Erythroblast (primary cell): ENCODE measurements at places on chromosomes 11 and 22.

DNA sequence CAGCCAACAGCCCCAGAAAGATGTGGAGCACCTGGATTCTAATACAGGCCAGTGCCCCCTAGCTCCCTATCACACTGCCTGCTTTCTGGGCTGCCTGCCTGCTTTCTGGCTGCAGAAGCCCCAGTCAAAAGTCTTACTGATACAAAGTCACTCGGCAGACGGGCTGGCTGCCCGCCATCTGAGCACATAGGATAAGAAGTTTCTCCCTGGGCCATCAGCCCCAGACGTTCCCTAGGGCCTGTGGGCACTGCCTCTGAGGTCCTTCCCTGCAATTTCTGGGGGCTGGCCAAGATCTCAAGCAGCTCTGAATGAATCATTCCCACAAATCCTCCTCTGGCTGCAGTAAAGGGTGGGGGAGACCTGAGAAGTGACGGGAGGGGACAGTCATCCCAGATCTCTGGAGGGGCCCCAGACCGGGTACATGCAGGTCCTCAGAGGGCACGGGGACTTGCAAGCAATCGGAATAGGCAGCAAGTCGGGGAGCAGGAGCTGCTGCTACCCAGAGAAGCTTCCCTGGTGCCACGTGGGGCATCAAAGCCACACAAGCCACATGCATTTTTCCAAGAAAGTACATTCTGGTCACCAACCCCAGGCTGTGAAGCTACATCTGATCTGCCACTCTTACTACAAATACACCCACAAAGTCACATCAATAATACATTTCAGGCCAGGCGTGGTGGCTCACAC is 4.7 kb downstream of the TPST2 start:
- peak; percentile 94 for DNase-seq

DNA sequence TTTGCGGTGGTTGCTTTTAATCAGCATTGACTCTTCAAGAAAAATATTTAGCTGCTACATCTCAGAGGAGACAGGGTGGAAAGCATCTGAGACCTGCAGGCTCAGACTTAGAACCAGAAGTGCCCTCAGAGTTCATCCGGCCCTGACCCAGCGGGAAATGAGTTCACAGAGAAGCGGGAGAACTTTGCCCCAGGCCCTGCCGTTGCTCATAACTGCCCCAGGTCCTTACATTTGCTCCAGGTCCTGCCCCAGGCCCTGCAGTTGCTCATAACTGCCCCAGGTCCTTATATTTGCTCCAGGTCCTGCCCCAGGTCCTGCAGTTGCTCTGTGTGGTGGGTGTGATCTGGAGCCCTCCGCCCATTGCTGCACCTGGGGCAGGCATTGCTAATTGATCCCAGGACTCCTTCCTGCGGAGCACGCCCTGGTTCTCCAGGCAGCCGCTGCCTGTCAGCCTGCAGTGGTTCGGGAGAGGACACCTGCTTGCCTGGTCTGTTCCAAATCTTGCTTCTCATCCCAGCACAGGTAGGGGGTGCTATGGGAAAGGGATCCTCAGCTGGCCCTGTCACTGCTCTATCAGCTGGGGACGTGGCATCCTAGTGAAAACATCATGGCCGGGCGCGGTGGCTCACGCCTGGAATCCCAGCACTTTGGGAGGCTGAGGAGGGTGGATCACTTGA is 58.1 kb upstream of the PPP6R3 start:
- no peak for DNase-seq

GRCh38 chr11:125153837-125154236 is 10.7 kb upstream of the PKNOX2 start:
- no peak for DNase-seq

DNA sequence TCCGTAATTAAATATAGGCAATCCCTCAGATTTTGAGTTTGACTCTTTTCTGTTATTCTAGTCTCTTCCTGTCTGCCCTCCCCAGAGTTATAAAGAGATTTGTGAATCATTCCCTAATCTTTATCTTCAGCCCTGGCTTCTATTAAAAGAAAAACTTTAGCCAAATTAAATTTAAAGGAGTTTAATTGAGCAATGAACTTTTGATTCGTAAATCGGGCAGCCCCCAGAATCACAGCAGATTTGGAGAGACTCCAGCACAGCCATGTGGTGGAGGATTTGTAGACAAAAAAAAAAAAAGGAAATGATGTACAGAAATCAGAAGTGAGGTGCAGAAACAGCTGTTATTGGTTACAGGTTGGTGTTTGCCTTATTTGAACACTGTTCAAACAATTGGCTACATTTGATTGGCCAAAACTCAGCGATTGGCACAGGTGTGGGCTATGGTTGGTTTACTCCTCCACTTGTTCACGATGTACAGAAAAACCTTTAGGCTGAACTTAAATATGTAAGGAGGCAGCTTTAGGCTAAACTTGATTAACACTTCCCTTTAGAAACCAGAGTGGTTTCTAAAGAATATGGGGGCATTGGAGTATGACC is 2.3 kb upstream of the ALKBH8 start:
- DNase-seq: no peak

GRCh38 chr11:73002214-73002613 is 139.9 kb downstream of the FCHSD2 start:
- DNase-seq: no peak

GRCh38 chr22:50063589-50064393 is 5.7 kb upstream of the TTLL8 start:
- DNase-seq: no peak

DNA sequence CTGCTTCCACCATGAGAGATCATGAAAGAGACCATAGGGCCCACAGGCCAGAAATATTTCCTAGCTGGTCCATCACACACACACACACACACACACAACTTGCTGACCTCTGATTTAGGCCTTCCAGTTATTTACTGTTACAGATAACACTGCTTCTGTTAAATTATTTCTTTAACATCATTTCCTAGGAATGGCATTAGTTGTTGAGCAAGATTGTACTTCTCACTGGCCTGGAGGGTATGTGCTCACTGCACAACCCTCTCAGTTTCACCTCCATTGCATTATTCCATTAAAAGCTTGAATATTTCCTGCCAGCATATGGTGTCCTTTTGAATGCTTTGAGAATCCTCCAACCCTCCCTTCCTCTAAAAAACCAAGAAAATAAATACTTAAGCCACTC is 104.4 kb downstream of the MICAL2 start:
- no peak for DNase-seq

- peak; percentile 31 for DNase-seq
Observed at GRCh38 chr11:57353852-57354251, 15.7 kb downstream of the P2RX3 start.

DNA sequence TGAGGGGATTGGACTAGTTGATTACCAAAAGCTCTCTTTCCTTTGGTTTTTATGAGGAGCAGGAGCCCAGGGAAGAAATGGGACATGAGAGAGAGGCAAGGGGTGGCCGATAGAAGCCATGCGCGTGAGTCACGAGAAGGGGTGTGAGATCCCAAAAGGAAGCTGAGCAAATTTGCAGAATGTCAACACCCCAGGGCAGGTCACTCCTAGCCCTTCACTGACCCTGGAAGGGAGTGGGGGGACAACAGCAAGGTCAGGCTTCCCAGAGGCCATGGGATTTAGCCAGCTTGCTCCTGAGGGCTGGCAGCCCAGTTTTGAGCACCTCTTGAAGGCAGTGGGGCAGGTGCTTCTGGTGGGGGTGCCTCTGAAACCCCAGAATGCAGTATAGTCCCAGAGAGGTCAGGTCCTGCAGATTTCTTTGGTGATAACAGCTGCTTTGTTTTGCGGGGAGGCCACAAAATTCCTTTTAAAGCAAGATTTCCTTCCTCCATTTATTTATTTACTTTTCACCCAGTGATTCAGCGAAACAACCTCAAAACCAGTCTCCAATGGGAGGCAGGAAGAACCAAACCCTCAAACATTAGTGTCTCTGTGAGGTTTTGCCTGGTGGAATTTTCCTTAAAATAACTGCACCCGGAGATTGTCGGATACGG is 40.1 kb upstream of the TIMP3 start:
- no peak for DNase-seq

GRCh38 chr11:44610186-44610955 is 44.9 kb downstream of the CD82 start:
- no peak for DNase-seq

DNA sequence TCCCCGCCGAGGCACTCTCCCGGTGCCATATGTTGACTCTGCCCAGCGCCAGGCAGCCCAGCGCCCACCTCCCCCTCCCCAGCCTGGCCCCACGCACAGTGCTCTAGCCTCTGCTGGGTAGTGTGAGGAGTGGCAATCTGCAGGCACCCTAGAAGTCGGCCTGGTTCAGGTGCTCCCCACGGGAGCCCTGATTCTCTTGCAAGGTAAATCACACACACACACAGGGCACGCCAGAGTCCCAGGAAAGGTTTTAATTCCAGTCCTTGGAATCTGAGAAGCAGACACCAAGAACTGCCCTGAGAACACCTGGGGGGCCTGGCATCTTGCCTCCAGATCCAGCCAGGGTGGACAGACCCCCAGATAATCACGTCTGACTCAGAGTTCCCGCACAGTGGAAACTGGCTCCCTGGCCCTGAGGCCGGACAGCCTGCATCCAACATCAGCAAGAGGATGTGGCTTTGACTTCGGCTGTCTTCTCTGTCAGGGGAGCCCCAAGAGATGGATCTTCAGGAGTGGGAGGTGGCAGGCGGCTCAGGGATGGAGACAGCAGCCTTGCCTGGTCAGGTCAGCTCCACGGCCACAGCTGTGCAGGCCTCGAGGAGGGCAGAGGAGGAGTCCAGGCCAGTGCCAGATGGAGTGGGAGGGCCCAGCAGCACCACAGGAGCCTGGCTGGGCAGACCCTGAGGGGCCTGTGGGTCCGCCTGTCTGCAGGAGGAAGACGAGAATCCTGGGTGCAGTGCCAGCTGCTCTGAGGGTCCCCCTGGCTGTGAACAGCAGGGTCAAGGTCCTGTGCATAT is 1.1 kb upstream of the RIN1 start:
- DNase-seq: no peak

DNA sequence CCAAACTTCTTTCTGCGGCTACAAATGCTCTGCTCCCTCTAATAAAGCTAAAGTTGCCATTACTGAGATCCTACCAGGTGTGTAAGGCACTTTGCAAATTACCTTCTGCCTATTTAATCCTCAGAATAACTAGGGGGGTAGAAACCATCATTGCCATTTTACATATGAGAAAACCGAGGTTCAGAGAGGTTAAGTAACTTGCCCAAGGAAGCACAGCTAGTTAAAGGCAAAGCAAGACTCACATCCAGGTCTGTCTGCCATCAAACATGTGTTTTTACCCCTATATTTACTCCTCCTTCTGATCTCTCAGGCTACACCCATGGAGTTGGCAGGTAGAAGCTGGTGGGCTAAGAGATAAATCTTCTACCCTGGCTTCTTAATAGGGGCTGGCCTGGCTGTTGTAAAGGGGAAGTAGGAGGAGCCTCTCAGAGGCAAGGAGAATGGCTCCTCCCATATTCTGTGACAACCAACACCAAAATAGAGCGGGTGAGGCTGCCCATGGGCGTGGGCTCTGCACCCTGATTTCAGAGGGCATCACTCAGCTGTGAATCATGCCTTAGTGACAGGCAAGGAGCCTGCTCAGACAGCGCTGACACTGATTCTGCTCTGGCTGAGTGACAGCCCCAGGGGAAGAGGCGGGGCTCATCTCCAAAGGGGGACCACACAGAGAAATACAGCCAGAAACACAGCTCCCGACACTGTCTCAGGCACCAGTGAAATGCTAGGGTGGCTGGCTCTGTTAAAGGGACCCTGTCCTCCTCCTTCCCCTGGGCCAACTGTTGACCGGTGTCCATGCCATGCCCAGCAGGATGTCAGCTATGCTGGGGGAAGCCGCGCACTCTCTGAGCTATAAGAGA is 106.8 kb downstream of the ABTB2 start:
- DNase-seq: peak; percentile 10

DNA sequence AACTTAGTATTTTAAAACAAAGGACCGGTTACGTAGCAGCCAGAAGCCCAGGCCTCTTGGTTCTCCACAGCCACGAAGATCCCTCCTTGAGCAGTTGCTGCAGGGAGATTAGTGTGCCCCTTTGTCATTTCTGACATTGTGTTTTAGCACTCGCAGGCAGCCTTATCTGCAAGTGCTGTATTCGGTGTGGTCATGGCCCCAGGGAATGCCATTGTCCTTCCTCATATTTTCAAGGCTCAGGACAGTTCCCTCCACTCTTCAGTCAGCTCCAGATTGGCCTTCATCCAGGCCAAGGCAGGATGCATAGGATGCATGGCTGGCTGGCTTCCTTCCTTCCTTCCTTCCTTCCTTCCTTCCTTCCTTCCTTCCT is 88.5 kb downstream of the ZBTB16 start:
- DNase-seq: peak; percentile 51

GRCh38 chr11:126817096-126817495 is 183.5 kb downstream of the KIRREL3 start:
- no peak for DNase-seq

DNA sequence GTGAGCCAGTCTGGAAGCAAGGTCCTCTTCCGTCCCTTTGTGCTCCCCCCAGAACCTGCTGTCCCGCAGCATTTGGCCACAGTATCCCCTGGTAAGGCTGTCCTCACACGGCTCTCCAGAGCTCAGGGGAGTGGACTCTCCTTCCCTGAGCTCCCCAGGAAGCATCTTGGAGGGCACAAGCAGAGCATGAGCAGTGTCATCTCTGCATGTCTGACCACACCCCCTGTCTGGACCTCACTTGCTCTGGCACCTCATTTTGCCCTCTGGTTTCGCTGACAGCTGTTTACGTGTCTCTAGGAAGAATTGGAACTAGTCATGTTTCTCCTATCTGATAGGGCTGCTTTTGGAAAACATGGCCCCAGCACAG is 15.5 kb downstream of the DCPS start:
- no peak for DNase-seq

DNA sequence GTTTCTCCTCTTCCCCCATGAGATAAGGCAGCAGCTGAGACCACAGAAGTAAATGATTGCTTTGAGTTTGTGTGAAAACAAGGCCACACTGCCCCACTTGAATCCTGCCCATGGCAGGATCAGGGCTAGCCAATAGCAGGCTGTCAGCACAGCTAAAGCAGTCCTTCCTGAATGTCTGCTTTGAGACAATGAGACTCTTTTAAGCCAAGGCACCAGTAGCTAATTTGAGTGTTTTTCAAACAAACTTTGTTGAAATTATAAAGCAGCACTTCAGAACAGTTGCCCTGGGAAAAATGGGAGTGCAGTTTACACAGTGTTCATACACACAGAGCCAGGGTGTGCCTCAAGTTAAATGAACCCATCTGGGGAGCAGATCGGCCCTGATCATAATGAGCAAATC is 103.5 kb upstream of the OR5AK2 start:
- DNase-seq: no peak

GRCh38 chr11:104531075-104531474 is 367.1 kb upstream of the PDGFD start:
- peak; percentile 4 for DNase-seq

- no peak for DNase-seq
Observed at GRCh38 chr11:113237261-113237660, 77.1 kb upstream of the TTC12 start.

DNA sequence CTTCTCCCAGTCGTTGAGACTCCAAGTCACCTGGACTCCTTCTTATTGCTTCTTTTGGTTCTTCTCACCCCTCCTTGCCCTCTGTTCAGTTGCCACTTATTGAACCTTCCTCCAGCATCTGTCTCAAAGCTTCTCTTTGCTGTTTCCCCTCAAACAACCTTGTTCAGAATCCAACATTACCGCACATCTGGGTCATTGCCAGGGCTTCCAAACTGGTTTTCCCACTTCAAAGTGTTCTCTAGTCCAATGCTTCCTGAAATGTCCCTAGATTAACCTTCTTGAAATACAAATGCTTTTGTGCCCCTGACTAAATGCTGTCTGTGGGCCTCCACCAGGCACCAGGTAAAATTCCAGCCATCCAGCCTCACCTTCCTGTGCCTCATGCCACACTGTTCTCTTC is 100.8 kb upstream of the TTC12 start:
- no peak for DNase-seq
